ENCODE measurements at places on chromosomes 1 and 21.

GRCh38 chr1:66275601-66276023 is 258.3 kb upstream of the SGIP1 start:
- no peak for DNase-seq

GRCh38 chr1:33137800-33138199 is 44.0 kb downstream of the TRIM62 start:
- DNase-seq: peak; percentile 45

- peak; percentile 2 for DNase-seq
Measured at GRCh38 chr1:46549697-46550681, 1.5 kb downstream of the KNCN start.

DNA sequence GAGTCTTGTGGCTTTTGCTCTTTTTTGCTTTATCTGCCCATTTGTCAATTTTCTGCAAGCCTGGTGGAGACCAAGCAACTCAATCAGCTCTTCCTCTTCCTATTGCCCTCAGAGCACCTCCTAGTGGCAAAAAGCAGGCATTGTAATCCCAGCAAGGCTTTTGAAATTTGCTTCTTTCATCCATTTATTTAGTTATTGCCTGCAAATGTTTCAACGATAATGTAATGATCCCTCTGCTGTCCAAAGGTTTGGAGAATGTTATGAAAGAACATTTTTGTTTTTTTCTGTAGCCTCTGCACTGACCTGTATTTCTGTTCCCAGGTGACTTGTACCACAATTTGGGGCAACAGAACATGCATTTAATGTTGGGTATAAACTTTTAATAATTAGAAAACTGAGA is 127.8 kb downstream of the GABPA start:
- peak; percentile 1 for DNase-seq

DNA sequence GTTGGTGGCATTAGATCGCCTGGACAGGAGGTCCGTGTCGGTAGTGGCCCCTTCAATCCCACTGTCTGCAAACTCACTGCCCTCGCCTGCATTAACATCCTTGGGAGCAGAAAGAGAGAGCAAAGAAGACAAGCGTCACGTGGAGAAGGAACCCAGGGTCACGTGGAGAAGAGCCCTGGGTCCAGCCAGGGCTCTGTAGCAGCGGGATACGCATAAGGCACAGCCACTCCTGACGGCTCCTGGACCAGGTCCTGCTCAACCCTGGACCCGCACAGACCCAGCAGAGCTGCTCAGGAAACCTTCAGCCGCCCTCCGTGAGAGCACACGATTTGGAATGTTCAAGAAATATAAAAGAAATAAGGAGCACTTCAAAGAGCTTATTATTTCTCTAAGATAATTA is 92.0 kb downstream of the TIAM1 start:
- no peak for DNase-seq

GRCh38 chr1:204495078-204495753 is 611 bp upstream of the PIK3C2B start:
- no peak for DNase-seq

DNA sequence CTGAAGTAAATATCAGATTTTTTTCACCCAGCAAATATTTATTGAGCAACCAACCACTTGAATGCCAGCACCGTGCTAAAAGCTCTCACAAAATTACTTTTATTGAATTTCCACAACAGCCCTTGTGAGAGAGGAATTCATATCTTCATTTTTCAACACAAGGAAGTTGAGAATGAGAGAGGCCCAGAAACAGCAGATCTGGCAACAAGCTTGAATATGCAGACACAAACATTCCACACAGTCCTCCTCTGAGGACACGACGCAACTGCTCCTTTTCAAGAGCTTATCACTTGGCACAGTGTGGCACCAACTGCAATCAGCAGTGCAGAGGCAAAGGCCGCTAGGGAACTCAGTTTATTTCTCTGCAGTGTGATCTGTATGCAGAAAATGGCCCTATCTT is 32.2 kb upstream of the IFNAR2 start:
- no peak for DNase-seq

DNA sequence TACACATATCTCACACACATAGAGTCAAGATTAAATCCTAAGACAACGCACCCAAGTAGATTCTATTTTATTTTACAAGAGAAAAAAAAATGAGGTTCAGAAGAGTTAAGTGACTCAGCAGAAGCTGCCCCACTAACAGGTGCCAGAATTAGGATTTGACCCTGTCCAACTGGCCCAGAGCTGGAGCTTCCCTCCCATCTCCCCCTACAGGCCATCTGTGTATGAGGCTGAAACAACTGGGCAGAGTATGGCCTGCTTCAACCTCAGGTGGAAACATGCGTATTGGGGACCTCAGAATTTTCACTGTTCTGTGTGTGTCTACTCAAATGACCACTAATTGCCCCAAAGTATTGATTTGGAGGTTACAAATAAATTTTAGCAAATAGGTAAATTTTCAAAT is 29.9 kb downstream of the PSMG1 start:
- no peak for DNase-seq

DNA sequence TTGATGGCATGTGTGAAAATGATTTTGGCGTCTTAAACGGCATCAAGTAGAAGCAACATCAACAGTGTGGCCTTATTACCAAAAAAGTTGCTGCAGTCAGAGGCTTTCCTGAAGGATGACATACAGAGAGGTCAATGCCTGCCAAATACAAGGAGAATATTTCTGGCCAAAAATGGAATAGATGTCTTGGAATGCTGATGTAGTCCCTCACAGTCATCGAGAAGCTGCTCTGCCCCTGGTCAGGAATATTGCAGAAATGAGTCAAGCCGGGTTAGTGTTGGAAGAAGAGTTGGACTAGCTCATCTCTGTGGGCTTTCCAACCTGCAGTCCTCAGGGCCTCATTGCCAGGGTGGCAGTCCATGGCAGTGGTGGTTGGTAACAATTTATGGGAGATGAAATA is 42.1 kb downstream of the NOS1AP start:
- no peak for DNase-seq

DNA sequence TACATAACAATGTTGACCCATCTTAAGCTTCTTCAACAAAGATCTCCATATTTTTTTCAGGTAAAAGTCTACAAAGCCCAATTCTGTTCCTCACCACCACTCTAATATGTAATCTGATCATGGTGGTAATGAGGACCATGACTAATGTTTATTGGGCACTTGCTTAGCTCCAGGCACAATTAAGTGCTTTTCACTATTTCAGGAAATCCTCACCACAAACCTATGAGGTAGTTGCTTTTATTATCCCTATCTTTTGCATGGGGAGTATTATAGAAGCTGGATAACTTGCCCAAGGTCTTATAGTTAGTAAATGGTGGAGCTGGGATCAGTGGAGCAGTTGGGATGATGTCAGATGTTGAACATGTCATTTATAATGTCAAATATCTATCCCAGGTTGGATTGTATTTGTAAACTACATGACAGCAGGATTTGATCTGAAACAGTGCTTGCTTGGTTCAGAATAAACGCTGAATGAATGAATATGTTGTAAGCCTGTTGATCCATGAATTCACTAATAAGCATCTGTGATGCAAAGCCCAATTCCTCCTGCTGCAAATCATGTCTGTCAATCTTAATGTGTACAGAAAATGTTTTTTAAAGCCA is 283.3 kb upstream of the ST6GALNAC5 start:
- no peak for DNase-seq

GRCh38 chr21:34916446-34916845 is 132.7 kb downstream of the RUNX1 start:
- DNase-seq: no peak

GRCh38 chr1:224308064-224308463 is 21.9 kb downstream of the NVL start:
- no peak for DNase-seq
